ENCODE measurements at places on chromosomes 2 and 18. TPM values are rescaled to one million over a fixed set of nuclear protein-coding genes. Genes with fewer than 3 reads are reported as not detected.

RAB27B gene
- total RNA-seq, result 0.30 TPM

ZSCAN30 gene
- total RNA-seq, result 12.0 TPM

FASTKD2 gene
- total RNA-seq, result 36.3 TPM

TIGD1 gene
- total RNA-seq, result 1.7 TPM

KCNS3 gene
- total RNA-seq, result 4.2 TPM

Data from Right ventricle myocardium superior (tissue), 1 donor.